Renal pelvis (tissue), 12 donors: ENCODE measurements at places on chromosomes 7 and 10. TPM values are rescaled to one million over a fixed set of nuclear protein-coding genes. Genes with fewer than 3 reads are reported as not detected.

Gene IGFBP3
- polyA plus RNA-seq, result 83.7 TPM

Gene GSTO1
- 92.9 TPM for polyA plus RNA-seq

- no peak for DNase-seq
Observed at GRCh38 chr10:35442028-35442427, 105.7 kb downstream of the CCNY start.

DNA sequence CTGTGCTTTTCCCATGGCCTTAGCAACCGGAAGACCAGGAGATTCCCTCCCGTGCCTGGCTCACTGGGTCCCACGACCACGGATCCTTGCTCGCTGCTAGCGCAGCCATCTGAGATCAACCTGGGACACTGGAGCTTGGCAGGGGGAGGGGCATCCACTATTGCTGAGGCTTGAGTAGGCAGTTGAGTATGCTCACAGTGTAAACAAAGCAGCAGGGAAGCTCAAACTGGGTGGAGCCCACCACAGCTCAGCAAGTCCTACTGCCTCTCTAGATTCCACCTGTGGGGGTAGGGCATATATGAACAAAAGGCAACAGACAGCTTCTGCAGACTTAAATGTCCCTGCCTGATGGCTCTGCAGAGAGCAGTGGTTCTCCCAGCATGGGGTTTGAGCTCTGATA lies 697.0 kb downstream of the SORCS1 start:
- no peak for DNase-seq

Gene AGR2
- 62.8 TPM for polyA plus RNA-seq

Gene KCNIP2
- 8.4 TPM for polyA plus RNA-seq
